ENCODE measurements at places on chromosomes 11 and 22.
A peak's percentile ranks its signal among the peaks of the same experiment; 100 is the strongest.

DNA sequence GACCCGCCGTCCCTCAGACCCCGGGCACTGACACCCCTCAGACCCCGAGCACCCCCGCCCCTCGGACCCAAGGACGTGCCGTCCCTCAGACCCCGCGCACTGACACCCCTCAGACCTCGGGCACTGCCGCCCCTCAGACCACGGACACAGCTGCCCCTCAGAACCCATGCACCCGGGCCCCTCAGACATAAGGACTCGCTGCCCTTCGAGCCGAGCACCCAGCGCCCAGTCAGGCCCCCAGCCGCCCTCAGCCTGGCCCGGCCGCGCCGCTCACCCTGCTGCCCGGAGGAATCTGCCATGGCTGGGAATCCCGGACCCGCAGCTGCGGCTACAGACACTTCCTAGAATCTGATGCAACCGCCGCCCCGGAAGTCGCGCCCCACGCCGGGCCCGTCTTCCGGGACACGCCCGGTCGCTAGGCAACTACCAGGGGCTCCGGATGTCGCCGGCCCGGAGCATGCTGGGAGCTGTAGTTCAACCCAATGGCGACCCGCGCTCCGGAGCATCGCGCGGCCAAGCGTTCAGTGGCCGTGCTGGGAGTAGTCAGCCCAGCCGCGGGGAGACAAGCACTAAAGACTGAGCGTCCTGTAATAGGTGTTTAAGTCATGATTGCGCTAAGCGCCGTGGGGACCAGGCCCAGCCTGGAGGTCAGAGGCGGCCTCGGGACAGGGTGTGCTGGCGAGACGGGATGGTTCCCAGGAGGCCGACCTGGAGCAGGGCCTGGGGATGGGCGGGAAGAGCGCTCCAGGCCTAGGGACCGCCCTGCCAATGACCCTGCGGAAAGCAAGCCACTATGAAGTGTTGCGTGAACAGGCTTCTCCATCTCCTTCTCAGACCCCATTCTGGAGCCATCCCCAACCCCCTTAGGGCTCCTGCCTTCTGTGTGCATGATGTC lies at the start of gene CARS1:
TSS of gene CARS1 (minus strand) at position 355 of the 895 bp plus-strand sequence. CDS start at position 299, 56 bp downstream.
- peak; percentile 97 for DNase-seq

DNA sequence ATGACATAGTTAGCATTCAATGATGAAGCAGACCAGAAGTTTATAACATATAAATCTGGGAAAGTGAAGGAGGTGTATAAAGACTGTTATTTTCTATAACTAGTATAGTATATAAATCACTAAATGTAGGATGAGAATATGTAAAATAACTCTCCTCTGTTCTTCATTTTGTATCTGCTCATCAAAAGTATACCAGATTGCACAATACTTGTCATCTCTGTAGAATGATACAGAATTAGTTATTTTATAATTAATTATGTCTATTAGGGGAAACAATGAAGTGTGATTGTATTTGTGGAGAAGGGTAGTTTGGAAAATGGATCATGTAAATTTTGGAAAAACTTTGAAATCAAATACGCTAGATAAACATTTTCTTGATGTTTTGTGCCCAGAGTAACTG lies 18.4 kb downstream of the OR51L1 start:
- no peak for DNase-seq

- peak; percentile 29 for DNase-seq
Measured at GRCh38 chr11:28114731-28115130, 6.5 kb downstream of the METTL15 start.

DNA sequence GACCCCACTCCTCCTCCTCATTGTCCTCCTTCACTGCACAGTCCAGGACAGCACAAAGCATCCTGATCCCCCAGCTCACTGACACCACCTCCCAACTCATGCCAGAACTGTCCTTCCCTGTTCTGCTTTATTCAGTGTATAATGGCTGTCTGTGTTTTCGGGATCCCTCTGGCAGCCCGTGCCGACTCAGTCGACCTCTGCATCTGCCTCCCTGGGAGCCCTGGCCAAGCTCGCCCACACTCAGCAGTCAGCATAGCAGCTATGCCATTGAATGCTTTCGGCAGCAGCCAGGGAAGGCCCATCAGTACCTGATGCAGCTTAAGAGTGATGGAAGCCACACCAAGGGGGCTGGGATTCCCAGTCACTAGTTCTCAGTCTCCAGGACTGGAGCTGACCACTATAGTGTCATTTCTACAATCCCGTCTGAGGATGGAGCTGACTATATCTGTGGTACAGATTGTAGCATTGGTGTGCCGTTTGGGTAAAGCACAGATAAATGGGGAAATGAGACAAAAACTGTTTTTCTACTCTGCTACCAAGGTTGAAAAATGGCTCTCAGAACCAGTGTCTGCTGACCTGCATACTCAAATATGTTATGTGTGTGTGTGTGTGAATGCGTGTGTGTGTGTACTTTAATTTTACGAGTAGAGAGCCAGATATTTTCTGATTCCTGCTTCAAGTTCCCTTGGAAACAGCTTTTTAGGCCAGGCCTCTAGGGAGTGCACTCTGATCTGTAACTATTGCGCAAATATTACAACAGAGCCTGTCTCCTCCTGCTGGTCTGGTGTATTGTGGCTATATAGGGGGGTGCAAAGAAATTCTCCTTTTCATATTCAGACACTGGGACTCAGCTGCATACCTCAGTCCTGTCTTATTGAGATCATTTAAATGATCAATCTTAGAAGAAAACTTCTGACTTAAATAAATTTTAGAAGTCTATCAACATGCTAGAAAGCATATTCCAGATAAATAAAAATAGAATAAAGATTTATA lies 78.8 kb upstream of the TOP3B start:
- peak; percentile 46 for DNase-seq

- no peak for DNase-seq
Measured at GRCh38 chr11:3671334-3672254, at the start of gene CHRNA10. Gene CHRNA10, minus strand, starts transcription at chr11:3671384. Its CDS starts 72 bp downstream, at chr11:3671312.

DNA sequence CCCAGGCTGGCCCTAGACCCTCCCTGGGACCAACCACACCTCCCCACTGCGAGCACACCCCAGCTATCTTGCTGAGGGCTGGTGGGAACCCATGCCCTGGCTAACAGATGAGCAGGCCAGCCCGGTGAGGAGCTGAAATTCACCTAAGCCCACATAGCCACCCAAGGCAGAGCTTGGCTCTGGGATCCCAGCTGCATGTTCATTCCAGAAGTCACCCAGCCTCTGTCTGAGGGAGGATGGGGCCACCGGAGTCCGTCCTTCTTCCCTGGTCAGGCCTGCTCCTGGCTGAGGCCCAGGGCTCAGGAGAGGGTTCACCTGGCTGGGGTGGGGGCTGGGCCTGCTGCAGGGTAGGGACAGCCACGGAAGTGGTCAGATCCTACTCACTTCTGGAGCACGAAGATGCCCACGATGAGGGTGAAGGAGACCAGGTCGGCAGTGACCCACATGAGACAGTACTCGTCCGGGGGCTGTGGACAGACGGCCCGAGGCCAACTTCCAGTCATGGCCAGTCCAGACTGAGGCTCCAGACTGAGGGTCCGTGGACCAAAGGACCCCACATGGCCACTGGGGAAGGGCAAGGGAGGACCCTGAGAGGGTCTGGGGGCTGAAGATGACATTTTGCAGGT lies 6.6 kb upstream of the KLHL35 start:
- no peak for DNase-seq

DNA sequence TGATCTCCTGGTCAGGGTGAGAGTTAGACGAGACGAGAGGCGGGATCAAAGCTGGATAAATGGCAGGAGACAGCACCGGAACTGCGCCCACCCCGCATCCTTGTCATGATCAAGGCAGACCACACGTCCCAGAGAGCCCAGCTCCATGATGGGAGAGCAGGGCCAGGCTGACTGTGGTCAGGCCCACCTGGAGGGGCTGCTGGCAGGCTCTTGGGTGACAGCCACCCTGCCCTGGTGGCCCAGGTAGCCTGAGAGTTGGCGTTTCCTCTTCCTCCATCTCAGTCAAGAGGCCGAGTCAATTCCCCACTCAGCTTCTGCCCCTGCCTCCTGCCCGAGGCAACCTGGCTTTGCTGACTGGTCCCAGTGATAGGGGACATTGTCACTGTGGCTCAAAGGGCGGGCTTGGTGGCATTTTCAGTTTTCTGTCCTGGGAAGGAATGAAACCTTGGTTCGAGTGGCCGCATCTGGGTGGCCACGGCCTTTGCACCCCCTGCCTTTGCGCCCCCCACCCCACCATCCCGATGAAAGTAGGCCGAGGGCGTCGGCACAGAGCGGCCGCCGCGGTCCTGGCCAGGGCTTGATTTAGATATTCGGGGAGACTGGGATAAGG lies 60.8 kb upstream of the PPARA start:
- no peak for DNase-seq
